CD8-positive, alpha-beta memory T cell (primary cell): ENCODE measurements at places on chromosomes 6 and 20. TPM values are rescaled to one million over a fixed set of nuclear protein-coding genes. Genes with fewer than 3 reads are reported as not detected.

- H3K4me1 ChIP-seq = no peaks in the 10 kb centered on the region
- no peak overlapping the region for H3K27ac ChIP-seq
- DNase-seq = no peak
- H3K4me3 ChIP-seq = no peak overlapping the region
- H3K27me3 ChIP-seq = no peaks in the 10 kb centered on the region
- no peaks in the 10 kb centered on the region for H3K36me3 ChIP-seq
Observed at GRCh38 chr6:91694016-91694654, 1107.3 kb upstream of the MAP3K7 start.

Gene SLC17A3
- total RNA-seq = not detected

DNA sequence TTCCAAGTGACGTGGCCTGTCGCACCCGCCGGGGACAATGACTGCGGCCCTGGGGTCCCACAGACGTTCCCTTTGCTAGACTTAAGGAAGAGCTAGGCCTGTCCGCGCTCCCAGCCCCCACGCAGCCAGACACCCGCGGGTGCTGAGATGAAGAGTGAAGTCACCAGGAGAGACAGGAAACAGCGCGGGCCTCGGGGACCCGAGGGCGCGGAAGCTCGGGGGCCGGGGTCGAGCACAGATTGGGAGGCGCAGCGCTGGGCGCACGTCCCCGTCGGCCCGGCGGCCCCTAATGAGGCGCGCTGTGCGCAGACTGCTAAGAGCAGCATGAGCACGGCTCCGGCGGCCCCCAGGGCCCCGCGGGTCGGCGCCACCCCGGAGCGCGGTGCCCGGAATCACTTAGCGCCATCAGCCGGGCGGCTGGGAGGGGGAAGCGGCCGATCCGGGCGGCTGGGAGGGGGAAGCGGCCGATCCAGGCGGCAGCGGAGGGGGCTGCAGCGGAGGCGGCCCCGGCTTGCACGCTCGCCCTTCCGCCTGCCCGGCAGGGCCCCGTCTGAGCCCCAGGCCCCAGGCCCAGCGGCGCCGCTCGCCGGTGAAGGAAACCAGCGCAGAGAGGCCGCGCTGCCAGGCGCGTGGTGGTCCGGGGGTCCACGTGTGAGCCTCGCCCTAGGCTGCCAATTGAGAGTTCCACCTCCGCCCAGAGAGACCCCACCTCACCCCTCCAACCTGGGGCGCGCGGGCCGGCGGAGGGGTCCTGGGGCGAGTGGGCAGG, 8.3 kb upstream of the AVP start:
- H3K27me3 ChIP-seq = no peaks in the 10 kb centered on the region
- H3K27ac ChIP-seq = no peak overlapping the region
- H3K4me1 ChIP-seq = peaks cover 20% of the 10 kb centered on the region

Gene MTG2
- 44.6 TPM for total RNA-seq

GRCh38 chr6:14639983-14640599, 522.5 kb downstream of the CD83 start:
- H3K4me1 ChIP-seq = peaks cover 20% of the 10 kb centered on the region
- no peak for DNase-seq
- no peak overlapping the region for H3K4me3 ChIP-seq

GRCh38 chr20:34791289-34792020, 34.0 kb downstream of the NCOA6 start:
- H3K4me3 ChIP-seq = no peak overlapping the region
- no peaks in the 10 kb centered on the region for H3K27me3 ChIP-seq
- H3K36me3 ChIP-seq = peaks cover 3% of the 10 kb centered on the region

DNA sequence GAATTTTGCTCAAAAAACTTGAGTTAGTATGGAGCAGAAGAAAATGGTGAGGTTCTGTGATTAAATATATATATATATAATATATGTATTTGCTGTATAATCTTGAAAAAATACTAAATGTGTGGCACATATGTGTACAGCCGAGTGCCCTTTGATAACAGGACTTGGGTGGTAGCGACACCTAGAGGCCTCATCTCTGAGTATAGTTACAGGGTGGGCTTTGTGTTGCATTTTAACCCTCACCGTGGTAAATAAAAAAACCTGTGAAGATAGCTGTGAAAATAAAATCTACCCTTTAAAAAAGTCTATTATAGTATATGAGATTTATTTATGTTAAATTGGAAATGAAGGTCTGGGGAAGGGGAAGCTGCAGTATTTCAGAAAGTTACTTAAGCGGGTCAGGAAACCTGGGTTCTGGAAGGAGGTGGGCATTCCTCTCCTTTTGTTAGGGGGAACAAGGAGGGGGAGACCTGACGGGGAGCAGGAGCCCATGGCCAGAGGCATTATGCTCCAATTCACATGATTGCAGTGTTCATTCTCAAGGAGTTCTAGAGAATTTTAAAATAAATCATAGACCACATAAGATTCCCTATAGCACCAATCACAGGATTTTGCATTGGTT, 82.7 kb downstream of the SH3BGRL2 start:
- no peaks in the 10 kb centered on the region for H3K27me3 ChIP-seq
- no peaks in the 10 kb centered on the region for H3K36me3 ChIP-seq

DNA sequence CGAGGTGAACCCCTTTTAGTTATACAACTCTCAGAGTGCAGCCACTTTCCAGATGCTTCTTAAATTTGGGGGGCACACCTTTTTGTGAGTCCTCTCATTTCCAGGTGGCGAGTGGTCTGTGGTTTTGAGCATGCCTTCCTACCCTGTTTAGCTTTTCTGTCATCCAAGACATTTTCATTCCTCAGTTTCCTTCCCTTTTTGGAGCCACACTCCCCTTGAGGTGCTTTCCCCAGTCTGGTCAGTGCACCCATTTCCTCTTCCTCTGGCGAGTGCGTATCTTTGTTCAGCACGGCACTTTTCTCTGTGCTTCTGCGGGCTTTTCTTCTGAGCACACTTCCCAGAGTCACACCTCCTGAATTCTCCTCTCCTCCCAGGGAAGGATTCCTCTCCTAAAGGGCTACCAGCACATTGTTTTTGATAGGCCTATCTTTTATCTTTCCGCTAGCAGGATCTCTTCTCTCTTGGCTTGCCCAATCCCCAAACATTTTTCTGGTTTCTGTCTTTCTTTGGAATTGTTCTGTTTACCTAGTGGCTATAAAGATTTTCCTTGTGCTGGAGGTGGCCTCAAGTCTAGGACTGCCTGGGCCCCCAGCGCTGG, 1.4 kb downstream of the PHF20 start:
- H3K27me3 ChIP-seq = no peaks in the 10 kb centered on the region
- H3K4me1 ChIP-seq = peaks cover 86% of the 10 kb centered on the region

- peak overlapping the region; percentile 35 for H3K27ac ChIP-seq
- H3K27me3 ChIP-seq = no peaks in the 10 kb centered on the region
- no peaks in the 10 kb centered on the region for H3K36me3 ChIP-seq
- no peaks in the 10 kb centered on the region for H3K4me1 ChIP-seq
- no peak overlapping the region for H3K4me3 ChIP-seq
- DNase-seq = no peak
Observed at GRCh38 chr20:5535125-5535756, 215.0 kb upstream of the SHLD1 start.

- no peaks in the 10 kb centered on the region for H3K27me3 ChIP-seq
- no peak overlapping the region for H3K27ac ChIP-seq
- H3K36me3 ChIP-seq = peaks cover 16% of the 10 kb centered on the region
- H3K4me1 ChIP-seq = peaks cover 21% of the 10 kb centered on the region
- H3K4me3 ChIP-seq = no peak overlapping the region
Observed at GRCh38 chr6:34241351-34242215, 4.9 kb downstream of the HMGA1 start.

DNA sequence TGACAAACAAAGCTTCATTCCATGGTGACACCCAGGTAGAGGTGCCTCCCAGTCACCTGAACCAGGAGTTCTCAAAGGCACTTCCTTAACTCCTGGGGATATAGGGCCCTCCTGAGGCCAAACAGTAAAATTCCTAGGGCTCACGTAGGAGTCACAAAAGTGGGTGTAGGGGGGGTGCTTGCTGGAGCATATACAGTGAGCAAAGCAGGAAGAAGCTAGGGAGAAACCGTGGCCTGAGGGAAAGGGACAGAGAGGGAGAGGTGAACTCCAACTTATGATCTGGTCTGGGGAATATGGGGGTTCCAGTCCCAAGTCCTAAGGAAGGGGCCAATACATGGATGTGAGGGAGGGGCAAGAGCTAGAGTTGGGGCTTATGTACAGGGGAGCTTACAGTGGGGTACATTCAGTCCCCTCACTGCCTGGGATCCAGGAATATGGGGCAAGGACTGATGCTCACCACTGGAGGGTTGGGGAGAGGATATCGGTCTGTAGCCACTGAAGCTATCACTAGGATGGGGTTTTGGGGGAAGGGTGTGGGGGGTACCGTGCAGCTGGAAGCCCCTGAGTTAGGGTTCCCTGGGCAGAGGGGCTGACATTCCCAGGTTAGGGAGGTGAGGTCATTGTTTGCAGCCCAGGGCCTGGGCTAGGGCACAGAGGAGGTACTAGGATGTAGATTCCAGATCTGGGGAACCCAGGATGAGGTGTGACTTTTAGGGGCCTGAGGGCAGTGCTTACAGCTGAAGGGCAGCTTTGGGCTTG, 950 bp downstream of the PEDS1 start:
- peaks cover 35% of the 10 kb centered on the region for H3K4me1 ChIP-seq
- peak overlapping the region; percentile 89 for H3K27ac ChIP-seq
- no peaks in the 10 kb centered on the region for H3K36me3 ChIP-seq
